ENCODE measurements at places on chromosomes 1 and 21. TPM values are rescaled to one million over a fixed set of nuclear protein-coding genes. Genes with fewer than 3 reads are reported as not detected.

Gene GUCA2A
- not detected for total RNA-seq

Gene OPTC
- not detected for total RNA-seq

Gene AK4
- total RNA-seq: 22.6 TPM

Gene NR1I3
- total RNA-seq: not detected

Gene HSD3B1
- total RNA-seq: not detected

Gene OPRD1
- total RNA-seq: not detected

Gene DTL
- total RNA-seq: 34.5 TPM

Gene ERG
- total RNA-seq: 0.25 TPM

Gene CLEC20A
- total RNA-seq: not detected

Gene RIPK4
- total RNA-seq: 16.5 TPM

Gene RGS5
- total RNA-seq: 0.68 TPM
